NT2/D1 (cell line): ENCODE measurements at places on chromosomes 16 and 17.

GRCh38 chr17:35973333-35974260 lies 7.7 kb downstream of the CCL16 start:
- no peak for DNase-seq

- no peak for DNase-seq
Observed at GRCh38 chr17:82023447-82024241, 539 bp downstream of the LRRC45 start.

DNA sequence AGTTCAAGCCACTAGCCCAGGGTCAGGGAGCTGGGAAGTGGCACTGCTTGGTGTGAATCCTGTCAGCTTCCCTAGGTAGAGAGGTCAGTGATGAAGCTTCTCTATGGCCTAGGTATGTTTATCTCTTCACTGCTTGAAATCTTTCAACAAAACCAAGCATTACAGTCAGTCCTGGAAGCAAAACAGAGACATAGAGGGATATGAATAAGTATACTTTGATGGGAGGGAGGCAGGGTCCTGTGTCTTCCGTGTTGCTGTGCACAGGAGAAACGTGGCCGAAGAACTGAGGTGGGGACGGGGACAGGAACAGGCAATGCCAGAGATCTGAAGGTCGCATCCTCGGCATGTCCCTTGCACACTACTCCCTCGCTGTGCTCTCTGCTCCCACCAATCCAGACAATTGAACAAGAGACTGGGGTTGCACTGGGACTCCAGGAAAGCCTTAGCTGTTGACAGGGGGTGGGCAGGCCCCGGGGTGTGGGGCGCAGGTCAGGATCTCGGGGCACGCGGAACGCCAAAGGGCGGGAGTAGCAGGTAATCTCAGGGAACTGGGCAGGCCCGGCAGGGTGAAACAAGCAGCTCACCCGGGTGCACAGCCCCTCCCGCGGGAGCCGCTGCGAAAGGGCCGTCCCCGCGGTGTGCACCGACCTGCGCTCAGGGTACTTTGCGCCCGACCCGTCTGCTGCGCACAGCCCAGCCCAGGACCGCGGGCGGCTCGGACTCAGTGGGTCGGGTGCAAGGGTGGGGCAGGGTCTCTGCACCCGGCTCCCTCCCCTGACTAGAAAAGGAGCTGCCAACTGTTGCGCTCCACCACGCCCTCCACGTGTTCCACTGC lies at the start of gene MT1H:
MT1H (plus strand) TSS at position 810 of the 835 bp plus-strand sequence. CDS start 71 bp downstream, outside the sequence.
- no peak for DNase-seq

DNA sequence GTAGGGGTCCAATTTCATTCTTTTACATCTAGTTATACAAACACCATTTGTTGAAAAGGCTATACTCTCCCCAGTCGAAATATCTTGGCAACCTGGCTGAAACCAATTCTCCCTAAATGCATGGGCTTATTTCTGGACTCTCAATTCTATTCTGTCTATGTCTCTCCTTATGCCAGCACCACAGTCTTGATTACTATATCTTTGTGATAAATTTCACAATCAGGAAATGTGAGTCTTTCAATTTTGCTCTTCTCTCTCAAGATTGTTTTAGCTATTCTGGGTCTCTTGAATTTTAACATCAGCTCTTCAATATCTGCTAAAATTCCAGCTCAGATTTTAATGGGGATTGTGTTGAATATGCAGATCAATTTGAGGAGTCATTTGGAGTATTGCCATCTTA lies 5.9 kb upstream of the TRIM25 start:
- no peak for DNase-seq

GRCh38 chr17:46770818-46771560 lies 47.5 kb downstream of the WNT3 start:
- no peak for DNase-seq

DNA sequence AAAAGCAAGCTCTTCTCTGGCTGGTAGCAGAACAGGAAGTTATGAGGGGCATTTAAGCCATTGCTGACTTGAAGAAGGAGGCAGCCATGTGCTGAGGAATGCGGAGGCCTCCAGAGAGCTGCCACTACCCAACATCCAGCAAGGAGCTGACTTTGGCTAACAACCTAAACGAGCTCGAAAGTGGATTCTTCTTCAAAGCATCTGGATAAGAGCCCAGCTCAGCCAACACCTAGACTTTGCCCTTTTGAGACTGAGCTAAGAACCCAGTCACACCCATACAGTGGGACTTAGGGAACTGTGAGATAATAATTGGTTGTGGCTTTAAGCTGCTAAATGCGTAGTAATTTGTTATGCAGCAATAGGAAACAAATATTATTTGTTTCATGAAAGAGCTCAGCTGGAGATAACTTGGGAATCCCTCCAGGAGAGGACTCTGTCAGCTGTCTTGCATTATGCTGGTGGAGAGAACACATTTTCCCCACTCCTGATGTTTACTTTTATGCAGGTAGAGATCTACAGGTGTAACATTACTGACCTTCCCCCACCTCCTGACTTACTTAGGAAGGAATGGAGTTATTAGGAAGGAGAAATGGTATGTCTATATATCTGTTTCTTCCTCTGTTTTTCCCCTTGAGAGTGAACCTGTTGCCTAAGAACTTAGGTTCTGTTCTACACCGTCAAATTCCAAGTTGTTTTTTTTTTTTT lies 52.7 kb upstream of the ZNF629 start:
- no peak for DNase-seq

DNA sequence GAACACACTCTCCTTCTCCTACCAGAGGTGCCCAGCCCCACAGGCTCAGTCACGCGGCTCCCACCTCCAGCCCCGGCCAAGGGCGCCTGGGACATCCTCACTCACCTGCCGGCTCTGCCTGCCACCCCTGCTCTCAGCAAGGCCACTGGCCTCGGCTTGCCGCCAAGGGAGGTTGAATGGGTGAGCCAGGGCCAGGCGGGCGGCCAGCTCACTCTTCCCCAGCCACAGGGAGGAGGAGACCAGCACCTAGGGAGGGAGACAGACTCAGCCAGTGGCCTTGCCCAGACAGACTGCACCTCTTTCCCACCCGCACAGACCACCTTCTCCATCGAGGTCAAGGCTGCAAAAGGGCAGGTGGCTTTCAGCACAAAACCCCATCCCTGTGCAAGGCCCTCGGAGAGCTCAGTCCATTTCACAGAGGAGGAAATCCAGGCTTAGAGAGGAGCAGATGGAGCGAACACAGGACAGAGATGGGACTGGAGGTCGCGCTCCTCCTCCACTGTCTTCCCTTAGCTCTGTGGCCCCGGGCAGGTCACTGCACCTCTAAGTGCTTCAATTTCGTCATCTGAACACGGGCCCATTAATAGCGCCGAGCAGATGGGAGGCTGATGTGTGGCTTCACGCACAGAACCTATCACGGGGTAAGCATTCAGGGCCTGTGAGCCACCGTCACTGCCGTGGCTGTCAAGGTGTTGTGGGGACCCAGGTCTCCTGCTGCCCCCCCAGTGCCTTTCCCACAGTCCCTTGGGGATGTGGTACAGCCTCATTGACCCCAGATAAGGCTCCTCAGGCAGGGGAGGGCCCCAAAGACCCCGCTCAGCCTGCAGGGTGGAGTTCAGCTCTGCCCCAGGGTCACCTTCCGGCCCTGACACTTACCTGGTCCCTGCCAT lies 56.1 kb downstream of the RMI2 start:
- no peak for DNase-seq

GRCh38 chr17:44022246-44022645 lies 7.5 kb upstream of the TMEM101 start:
- no peak for DNase-seq

DNA sequence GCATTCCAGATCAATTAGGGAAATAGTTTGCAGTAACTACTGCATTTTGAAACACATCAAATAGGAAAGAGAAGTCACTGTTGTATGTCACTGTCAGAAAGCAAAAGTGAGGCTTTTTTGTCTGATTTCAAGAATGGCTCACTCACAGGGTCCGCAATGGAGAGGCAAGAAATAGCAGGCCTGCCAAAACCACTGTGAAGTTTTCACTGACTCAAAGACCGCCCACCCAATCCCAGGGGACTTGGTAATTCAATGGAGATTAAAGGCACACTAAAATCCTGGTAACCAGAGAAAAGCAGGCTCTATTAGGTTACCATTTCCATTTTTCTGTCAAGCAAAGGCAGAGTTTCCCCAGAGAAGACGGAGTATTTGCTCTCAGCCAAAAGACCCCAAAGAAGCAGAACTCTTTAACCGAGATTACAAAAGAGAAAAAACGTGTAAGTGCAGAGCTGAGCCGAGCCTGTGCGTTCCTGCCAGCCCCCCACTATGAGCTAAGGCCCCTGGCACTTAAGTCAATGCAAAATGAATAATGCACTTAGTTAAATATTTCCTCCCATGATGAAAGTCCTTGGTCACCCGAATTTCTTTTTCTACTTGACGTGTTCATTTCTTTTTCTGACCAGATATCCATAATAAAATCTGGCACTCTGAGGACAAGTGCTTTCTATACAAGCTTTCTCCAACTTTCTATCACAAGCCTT lies 57.0 kb downstream of the FOXL1 start:
- no peak for DNase-seq

DNA sequence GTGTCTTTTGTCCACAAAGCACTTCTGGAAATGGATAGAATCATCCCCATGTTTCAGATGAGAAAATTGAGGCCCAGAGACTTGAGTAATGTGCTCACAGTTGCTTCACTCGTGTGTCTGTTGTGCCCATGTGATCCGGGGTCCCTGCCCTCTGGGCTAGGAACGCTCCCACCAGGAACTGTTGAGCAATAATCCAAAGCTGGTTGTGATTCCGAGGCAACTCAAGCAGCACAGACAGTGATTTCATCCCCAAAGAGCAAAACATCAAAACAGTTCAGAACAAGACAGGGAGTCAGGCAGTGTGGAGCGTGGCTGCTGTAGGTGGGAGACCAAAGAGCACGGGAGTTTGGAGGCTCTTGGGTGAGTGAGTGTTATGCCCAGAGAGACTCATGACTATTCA lies 205.0 kb upstream of the ASIC2 start:
- no peak for DNase-seq

DNA sequence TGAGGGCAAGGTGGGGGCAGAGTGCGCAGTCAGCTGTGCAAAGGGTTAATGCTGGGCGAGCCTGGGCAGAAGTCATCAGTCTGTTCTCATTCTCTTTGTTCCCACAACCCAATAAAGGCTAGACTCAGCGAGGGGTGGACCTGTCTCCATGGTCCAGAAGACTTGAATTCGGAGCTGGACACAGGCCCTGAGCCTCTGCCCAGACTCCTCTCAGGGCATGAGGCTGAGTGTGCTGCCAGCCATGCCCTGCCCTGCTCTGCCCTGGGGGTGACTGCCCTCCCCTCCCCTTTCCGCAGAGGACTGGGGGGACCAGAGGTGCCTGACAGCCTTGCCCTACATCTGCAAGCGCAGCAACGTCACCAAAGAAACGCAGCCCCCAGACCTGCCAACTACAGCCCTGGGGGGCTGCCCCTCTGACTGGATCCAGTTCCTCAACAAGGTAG lies 54.5 kb downstream of the MRC2 start:
- no peak for DNase-seq

DNA sequence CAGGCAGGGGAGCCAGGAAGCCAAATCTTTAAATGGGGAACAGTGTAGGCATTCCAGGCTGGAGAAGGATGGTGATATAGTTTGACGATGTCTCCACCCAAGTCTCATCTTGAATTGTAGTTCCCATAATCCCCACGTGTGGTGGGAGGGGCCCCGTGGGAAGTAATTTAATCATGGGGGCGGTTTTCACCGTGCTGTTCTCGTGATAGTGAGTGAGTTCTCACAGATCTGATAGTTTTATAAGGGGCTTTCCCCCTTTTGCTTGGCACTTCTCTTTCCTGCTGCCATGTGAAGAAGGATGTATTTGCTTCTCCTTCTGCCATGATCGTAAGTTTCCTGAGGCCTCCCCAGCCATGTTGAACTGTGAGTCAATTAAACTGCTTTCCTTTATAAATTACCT lies 28.8 kb downstream of the GINS3 start:
- no peak for DNase-seq

DNA sequence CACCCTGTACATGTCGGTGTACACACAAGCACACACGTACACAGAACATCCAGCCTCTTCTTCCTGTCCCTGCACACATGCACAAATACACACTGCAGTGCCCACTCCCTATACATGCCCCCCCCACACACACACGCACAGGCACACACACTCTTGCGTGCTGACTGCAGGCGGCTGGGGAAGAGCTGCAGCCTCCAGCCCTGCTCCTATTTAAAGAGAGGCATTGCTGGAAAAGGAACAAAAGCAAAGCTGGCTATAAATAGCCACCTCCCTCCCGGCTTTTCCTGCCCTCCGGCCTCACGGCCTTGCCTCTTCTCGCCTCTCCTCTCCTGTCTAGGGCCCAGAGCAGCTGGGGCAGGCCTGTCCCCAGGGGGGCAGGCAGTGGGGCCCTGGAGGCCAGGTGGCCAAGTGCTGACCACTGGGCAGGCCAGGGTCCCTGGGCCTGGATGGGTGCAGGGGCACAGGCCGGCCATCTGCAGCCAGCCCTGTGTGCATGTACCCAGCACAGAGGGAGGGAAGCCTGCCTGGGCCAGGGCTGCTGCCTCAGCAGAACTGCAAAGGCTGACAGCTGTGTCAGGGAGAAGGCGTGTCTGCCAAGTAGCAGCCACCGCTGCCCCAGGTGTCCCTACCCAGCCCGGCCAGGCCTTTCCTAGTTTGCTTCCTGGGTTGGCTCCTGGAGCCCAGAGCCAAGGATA lies 25.4 kb downstream of the RTN4RL1 start:
- no peak for DNase-seq

DNA sequence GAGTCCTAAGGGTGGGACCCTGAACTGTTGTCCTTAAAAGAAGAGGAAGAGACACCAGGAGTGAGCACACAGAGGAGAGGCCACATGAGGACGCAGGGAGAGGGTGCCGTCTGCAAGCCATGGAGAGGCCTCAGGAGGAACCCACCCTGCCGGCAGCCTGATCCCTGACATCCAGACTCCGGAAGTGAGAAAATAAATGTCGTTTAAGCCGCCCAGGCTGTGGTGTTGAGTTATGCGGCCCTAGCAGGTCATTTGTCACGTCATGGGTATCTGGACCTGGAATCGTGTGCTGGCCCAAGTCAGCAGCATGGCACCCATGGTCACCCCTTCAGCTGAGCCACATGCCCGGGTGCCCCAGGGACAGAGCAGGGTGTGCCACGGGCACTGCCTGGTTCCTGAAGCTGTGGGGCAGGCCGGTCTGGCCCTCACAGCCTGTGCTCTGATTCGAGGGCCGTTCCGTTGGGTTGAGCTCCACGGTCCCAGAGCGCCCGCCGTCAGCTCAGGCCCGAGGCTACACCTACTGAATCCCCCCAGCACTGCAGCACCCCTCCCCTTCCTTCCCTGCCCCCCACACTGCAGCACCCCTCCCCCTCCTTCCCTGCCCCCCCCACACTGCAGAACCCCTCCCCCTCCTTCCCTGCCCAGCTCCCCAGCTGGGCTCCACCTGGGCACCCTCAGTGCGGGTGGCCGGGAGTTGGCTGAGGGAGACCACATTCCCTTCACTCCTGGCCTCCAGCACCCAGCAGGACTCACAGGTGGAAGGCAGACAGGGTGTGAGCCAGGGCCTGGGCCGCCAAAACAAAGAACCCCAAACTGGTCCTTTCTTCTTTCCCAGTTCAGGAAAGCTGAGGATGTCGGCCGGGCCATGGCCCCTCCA lies 2.7 kb upstream of the CCDC57 start:
- no peak for DNase-seq

DNA sequence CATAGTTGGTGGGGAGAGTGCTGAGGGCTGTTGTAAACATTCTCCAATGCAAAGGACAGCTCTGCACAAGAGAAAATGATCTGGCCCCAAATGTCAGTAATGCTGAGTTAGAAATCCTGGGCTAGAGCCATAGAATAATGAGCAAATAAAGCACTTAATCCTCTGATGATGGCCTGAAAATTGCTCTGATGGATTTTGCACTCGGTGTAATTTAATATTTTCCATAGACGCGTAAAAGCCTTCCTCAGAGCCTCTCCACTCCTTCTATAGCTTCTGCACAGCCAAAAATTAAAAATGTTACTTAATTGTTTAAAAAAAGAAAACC lies 23.7 kb downstream of the FAM20A start:
- no peak for DNase-seq
